Progenitor cell of endocrine pancreas (in vitro differentiated cells): ENCODE measurements at places on chromosomes 3 and 15.

DNA sequence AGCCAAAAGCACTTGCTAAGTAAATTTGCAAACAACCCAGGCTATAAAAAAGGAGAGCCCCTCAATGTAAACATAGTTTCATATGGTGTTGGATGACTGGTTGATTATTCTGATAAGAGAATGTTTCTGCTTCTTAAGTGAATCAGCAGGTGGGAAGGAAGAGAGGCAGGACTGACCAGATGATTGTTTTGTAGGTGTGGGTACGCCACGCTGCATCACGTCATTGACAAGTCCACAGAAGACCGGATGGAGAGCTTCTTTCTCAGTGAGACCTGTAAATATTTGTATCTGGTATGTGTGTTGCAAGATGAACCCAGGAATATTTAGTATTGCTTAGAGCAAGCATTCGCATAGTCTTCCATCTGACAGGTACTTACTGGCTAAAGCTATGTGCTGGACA lies 23.4 kb downstream of the EDEM1 start:
- DNase-seq: no peak

DNA sequence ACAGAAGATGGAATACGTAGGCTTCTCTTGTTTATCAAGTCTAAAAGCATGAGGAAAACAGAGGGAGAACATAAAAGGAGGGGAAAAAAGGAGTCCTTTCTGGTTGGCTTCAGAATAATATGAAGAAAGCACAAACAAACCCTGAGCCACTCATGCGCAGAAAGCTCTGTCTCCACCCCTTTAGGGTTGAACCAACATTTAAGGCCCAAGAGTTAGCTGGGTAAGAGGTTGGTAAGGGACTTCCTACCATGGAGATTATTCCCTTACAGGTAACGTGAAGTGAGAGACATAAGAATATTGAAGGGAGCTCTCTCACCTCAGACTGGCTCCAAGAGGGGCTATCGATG lies 145.3 kb downstream of the RORA start:
- no peak for DNase-seq

DNA sequence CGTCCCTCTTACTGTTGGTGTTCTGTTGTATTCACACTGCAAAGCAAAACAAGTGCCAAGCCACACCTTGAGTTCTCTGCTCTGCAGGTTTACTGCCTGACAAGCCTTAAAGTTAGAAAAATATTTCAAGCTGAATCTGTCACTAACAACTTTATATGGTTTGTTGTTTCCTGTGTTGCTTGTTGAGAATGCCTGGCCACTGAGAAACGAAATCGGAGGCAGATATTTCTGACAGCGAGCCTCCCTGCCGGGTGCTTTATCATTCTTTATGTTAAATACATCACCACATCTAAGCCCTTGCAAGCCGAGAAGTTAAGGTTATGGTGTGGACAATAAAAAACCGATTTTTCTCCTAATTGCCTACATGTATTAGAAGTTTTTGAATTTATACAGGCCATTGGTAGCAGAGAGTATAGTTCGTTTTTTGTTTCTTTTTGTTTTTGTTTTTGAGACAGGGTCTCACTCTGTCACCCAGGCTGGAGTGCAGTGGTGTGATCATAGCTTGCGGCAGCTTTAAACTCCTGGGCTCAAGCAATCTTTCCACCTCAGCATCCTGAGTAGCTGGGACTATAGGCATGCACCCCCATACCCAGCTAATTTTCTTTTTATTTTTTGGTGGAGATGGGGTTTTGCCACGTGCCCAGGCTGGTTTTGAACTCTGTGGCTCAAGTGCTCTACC lies 188.4 kb upstream of the ICE2 start:
- no peak for DNase-seq

DNA sequence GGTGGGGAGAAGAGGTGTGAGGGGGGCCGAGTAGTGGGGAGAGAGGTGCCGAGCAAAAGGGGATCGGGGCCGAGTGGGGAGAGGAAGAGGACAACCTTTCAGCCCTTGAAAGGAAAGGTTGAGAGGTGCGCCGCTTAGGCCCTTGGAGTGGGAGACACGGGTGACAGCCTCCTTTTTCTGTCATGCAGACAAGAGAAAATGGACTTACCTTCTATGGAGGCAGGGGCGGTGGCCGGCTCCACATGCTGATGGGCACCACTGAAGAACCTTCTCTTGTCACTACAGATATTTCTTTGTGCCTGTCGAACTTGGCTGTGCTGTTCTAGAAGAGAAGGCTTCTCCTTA lies 421 bp downstream of the KLHL18 start:
- no peak for DNase-seq

DNA sequence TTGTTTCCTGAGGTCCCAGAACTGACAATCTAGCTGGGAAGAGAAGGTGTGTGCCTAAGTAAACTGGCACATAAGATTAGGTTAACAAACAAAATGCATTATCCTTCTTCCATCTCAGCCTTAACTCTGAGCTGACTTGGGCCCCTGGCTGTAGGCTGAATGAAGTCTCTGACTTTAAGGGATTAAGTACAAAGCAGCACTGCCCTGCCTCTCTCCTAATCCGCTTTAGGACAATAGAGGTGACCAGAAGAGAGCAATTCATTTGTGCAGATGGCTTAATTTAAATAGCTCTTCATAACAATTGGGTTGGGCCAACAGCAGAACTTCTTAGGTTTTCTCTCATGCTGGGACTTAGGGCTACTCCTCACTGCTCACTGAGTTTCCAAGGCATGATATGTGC lies 181.6 kb upstream of the SOX14 start:
- no peak for DNase-seq

DNA sequence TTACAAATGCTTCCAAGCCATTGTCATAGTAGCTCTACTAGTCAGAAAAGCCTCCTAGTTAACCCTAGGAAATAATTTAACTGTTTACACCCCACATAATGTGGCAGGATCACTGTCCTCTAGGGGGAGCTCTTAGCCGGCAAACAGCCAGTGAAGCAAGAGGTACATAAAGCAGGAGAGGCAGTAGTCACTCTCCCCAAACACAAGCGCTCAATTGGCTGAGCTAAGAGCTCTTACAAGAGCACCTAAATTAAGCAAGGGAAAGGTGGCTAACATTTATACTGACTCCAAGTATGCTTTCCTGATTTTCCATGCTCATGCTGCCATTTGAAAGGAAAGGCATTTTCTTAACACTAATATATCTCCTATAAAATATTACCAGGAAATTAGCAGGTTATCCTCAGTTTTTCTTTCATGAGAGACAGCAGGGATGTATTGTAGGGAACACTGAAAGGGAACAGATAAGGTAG lies 37.6 kb downstream of the NCEH1 start:
- no peak for DNase-seq

DNA sequence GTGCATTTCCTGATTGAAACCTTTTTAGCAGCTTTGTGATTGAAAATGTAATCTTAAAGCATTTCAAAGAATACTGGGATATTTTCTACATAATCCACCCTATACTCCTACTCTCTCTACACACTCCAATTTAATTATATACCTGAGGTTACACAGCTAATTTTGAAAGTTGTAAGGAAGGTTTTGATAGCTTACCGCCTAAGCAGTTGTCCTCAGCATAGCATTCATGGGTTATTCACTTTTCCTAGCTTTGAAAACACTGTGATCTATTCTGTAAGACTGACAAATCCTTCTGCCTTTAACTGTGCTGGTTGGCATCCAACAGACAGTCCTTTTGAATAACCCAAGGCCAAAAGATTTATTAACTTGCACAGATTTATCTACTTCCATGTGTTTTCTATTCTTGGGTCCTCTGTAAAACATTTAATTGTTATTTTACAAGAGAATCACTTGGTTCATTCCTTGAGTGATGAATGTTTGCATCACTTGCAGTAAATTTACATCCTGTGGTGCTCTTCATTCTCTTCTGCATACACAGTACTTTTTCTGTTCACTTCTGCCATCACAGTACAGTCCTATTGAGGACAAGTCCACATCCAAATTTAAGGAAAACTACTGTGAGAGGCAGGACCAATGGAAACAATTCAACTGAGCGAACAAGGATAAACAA lies 44.8 kb downstream of the SERPINI1 start:
- DNase-seq: no peak

DNA sequence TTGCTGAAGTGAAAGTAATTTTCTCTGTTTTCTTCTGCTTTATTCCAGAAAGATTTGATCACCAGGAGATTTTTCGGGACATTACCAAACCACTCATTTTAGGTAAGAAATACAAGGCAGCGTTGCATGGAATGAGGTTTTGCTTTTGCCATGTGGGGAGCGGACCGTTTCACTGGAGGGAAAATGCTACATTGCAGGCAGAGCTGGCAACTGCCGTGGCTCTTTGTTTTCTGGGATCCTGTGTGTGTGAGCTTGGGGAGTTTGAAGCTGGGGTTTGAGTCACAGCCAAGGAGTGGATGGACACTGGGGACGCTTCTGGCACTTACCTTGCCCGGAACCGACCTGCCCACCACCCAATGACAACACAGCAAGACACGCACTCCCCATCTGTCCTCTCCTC lies 109.9 kb downstream of the APBA2 start:
- DNase-seq: no peak

- DNase-seq: no peak
Observed at GRCh38 chr3:7346364-7346763, 485.4 kb downstream of the GRM7 start.

DNA sequence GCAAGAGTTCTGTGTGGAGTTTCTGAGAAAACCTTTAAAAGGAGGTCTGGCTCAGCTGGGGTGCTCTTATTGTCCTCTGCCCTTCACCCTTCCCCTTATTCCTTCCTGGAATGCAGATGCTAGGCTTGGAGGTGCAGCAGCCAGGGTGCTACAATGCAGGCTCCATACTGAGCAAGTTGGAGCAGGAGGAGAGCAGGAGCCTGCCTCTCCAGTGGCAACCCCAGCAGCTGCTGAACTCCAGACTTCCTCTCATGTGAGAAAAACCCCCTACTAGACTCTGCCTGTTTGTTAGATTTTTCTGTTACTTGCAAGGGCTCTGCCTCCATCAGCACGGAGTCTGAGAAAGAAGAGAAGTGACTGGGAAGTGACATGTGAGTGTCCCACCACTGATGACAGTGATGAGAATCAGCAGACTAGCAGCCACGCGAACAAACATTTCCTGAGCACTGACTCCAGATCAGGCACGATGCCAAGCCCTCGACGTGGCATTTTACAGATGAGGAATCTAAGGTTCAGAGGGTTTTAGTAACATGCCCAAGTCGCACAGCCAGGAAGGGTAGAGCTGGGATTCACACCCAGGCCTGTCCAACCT lies 16.1 kb upstream of the RARRES1 start:
- DNase-seq: no peak

DNA sequence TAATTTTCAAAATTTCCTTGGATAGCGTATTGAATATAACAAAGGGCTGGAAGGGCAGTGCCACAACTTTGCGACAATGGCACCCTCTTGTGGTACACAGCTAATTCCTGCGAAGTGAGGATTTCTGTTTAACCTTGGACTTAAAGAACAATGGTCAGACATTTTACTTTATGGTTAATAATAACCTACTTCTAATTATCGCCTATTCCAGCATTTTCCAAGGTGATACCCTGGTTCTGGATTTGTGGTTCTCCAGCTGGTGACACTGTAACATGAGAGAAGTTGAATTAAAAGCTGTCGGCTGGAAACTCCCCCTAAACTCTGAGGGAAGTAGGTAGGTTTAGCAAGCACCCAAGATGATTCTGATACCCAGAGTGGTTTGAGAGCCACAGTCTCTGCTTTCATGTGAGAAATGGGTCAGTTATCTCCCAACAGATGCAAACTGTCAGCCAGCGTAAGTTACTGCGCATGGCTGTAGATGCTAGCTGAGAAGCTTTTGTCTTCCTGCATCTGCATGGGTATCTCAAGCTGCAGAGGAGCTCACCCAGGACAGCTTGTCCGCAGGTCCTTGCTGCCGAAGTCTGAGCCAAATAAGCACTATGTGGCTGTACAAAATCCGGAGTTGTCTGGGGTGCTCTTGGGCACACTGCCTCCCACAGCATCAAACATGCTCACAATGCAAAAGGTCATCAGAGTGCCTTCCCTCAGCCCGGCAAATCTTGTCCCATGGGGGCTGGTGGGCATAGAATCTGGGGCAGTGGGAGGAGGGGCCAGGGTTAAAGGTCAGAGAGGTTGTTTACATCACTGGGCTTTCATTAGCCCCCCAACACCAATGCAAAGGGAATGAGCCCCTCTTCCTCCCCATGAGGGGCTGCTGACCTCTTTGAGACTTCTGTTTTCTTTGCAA lies 6.6 kb upstream of the CHSY1 start:
- no peak for DNase-seq

- DNase-seq: no peak
Observed at GRCh38 chr15:28915935-28916334, 30.2 kb downstream of the APBA2 start.

- DNase-seq: no peak
Observed at GRCh38 chr3:168077091-168077490, 18.6 kb downstream of the GOLIM4 start.

DNA sequence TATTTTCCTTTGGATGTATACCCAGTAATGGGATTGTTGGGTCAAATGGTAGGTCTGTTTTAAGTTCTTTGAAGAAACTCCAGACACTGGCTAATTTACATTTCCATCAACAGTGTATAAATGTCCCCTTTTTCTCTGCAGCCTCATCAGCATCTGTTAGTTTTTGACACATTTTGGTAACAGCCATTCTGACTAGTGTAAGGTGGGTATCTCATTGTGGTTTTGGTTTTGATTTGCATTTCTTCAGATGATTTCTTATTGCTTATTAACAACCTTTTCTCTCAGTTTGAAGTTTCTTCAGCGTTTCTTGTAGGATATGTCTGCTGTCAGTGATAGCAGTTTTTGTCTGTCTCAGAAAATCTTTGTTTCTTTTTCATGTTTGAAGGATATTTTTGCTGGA lies 15.4 kb downstream of the GALK2 start:
- DNase-seq: no peak

GRCh38 chr15:59160880-59161593 lies 45.6 kb upstream of the LDHAL6B start:
- DNase-seq: no peak

GRCh38 chr3:79085171-79085570 lies 682.6 kb downstream of the ROBO1 start:
- DNase-seq: no peak

- no peak for DNase-seq
Observed at GRCh38 chr3:128107834-128108233, 15.8 kb downstream of the RUVBL1 start.

- DNase-seq: no peak
Observed at GRCh38 chr15:35111861-35112260, 26.8 kb upstream of the NANOGP8 start.

DNA sequence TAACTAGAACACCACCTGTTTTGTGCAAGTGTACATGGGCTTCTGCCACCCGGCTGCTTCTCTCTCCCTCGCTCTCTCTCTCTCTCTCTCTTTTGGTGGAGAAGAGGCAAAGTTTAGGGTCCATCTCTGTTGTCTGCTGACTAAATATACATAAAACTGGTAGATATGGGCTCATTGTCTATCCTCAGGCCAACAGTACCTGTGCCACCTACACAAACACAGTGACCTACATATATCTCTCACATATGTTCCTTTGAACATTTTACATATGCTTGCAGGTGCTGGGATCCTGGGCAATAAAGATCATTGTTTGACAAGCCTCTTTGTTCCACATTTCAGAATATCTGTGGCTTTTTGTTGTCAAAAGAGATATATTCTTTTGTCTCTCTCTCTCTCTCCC lies 256.3 kb upstream of the KCNH8 start:
- no peak for DNase-seq

GRCh38 chr15:48406266-48406891 lies 75.2 kb downstream of the DUT start:
- no peak for DNase-seq

- no peak for DNase-seq
Observed at GRCh38 chr3:157618075-157618760, 115.0 kb upstream of the VEPH1 start.

- no peak for DNase-seq
Observed at GRCh38 chr3:148906667-148907066, 41.6 kb downstream of the CPA3 start.

- no peak for DNase-seq
Observed at GRCh38 chr15:63473749-63473998, 30.7 kb upstream of the USP3 start.
